ENCODE measurements at places on chromosomes 2 and 18.

DNA sequence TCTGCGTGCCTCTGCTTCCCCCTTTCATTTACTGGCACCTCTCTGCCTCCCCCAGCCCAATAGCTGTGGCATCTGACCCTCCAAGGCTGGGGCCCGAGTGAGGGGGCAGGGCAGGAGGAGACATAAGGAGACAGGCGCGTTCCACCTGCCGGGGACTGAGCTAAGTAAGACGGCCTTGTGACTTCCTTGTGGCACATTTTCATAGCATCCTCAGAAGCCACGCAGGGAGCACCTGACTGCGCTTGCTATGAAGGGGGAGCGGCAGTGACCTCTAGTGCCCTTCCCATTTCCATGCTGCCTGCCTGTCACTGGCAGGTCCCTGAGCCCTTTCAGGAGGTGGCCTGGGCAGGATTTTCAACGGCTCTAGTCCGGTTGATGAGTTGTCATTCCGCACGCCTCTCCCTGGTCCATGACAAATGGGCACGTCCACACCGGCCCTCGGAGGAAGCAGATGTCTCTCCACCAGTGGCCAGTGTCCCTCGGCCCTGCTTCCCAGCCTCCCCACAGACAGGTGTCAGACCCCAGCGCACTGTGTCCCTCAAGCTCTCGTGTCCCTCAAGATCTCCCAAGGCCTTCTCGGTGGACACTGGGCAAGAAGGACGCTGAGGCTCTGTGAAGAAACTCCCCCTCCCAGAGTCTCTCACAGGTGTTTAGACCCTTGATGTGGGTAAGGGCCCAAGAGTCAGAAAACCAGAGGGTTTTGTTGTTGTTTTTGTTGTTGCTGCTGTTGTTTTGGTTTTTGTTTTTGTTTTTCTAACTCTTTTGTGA is 42.7 kb downstream of the CYP26B1 start:
- DNase-seq = no peak

DNA sequence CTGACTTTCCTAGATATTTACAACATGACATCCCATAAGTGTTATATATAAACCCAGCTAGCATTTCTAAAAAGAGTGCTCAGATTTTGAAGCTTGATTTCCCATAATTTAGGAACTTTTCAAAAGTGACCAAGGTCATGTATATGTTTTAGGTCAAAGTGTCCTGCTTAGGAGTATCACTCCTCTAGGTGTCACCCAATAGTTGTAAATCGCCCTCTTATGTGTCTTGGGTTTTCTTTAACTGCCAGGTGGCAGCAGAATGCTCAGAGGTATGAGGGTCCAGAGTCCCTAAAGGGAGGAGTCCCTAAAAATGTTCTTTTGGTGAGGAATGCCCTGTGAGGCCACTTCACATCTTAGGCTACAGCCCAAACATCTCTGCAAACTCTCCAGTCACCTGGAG is 358.3 kb downstream of the CELF4 start:
- DNase-seq = no peak

DNA sequence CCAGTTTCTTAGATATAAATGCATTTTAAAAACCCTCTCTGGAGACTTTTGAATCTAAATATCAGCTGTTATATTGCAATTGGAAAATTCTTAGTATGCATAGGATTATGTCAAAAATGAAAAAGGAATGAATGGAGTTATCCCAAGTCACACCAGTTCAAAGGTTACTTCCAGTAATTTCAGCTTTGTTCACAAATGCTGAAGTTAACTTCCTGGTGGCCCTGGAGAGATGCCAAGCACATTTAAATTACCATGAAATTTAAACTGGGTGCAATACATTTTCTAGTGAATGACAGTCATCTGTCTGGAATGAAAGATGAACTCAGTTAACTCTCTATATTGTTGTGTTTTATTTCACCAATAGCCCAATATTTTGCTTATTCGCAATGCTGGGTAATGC is 753.9 kb downstream of the SUCLG1 start:
- DNase-seq = no peak

DNA sequence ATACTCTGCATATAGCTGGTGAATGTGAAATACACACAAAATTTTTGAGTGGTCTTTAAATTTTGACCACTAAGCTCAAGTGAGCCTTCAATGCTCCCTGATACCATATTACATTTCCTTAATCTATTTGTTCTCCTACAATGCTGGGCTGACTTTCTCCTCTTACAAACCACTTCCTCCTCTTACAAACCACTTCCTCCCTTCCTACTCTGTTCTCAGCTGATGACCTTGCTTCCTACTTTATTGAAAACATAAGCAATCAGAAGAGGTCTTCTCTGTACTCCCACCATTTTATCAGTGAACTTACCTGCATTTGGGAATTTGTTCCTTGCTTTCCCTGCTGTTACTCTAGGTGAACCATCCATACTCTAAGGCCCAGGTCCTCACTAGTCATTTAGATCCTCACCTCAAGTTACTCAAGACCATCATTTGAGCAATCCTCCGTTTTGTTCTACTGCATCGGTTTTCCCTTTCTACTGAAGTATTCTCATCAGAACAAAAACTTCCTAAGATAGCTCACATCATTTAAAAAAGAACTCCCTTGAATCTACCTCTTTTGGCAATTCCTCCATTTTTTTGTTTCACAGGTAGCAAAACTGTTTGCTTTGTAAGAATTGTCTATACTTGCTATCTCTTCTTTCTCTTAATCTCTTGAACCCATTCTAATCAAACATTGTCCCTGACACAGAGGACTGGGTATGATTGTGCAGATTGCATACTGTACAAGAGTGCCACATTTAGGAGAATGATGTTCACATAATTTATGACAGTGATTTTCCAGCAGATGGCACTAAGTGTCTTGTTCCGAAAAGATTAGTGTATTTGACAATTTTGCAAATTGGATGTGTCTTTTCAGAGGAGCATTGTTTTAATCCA is 96.5 kb downstream of the EPB41L5 start:
- no peak for DNase-seq

- DNase-seq = no peak
These were observed 45.8 kb downstream of the LRRTM1 start for GRCh38 chr2:80258793-80259192.

- no peak for DNase-seq
These were observed 57.8 kb downstream of the PDE1A start for GRCh38 chr2:182368996-182369395.

Data from activated CD8-positive, alpha-beta memory T cell treated with anti-CD3 and anti-CD28 coated beads for 1 hour (primary cell).